Hepatic stellate cell (primary cell): ENCODE measurements at places on chromosomes 2 and 18.

- DNase-seq: no peak
Observed at GRCh38 chr2:114534116-114535084, 92.0 kb downstream of the DPP10 start.

- DNase-seq: no peak
Observed at GRCh38 chr2:36338124-36338826, 17.3 kb upstream of the CRIM1 start.

GRCh38 chr2:6942848-6943247, 25.6 kb downstream of the RNF144A start:
- DNase-seq: no peak

- DNase-seq: no peak
Observed at GRCh38 chr18:50133526-50133925, 61.4 kb downstream of the MYO5B start.

DNA sequence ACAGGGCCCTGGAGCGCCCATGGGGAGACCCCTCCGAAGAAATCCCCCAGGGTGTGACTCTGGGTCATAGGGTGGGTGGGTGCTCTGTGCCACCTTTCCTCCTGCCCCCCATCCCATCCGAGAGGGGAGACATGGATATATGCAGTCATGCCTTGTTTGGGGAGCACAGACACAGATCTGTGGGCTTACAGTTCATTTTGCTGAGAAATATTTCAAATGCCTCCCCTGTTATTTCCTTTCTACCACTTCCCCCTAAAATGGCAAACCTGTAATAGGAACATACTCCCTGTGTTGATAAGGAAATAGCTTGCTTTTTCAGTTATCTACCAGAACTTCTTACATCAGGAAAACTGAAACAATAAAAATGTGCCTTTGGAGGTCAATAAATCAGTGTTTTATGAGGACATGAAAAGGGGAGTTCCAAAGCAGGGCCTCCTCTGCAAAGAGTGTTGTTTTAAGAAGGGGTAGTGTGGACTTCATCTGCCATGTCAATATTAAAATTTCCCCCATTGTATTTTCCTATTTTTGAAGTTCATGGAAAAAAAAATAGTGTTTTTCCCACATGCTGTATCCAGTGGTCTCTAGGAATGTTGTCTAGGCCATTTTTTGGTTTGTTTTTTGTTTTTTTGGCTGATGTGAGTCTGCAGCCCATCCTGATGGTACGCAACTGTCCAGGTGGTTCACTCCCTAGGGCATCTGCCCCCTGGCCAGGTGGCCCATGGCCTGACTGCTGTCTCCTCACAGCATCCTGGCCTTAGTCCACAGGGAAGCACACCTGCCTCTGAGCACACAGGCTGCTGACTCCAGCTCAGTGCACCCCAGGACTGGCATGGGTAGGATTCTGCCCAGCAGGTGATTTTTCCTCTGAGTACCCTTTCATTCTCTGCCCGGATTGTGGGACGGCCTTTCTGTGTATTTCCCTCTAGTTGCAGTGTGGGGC, 3.7 kb downstream of the TNFRSF11A start:
- no peak for DNase-seq

DNA sequence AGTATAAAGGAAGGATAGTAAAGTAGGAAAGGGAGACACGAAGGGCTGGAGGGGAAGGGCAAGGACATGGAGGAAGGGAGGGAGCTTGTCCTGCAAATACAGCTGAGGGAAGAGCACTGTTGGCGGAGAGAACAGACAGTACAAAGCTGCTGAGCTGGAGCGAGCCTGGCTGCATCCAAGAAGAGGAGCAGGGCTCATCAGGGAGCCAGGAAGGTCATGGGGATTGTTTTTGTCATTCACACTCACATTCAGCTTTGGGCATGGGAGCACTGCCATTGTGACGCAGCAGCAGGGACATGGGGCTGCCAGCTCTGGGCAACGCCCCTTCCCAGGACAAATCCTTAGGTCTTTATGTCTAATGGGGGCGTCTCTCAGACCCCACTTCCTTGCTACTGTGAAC, 125.1 kb downstream of the COPS8 start:
- DNase-seq: no peak

GRCh38 chr2:127853671-127854070, 4.3 kb downstream of the POLR2D start:
- no peak for DNase-seq

GRCh38 chr2:120352696-120353590, 7.0 kb downstream of the INHBB start:
- DNase-seq: no peak

DNA sequence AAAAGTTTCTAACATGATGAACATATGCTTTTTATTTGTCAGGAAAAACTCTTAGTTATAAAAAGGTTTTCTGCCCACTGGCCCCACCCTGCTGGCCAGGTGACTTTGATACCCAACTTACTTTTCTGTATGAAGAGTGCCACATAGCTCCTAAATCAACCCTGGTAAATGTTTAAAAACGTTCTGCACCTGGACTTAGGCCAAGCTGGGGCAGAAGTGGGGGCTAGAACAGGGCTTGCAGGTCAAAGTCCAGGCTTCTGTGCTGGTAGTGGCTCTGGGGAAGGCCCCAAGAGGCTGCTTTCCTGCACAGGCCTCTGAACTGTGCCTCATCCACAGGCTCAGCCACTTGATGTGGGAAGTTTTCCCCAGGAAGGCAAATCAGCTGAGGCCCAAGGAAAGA, 171.7 kb downstream of the ANKRD30B start:
- DNase-seq: no peak

DNA sequence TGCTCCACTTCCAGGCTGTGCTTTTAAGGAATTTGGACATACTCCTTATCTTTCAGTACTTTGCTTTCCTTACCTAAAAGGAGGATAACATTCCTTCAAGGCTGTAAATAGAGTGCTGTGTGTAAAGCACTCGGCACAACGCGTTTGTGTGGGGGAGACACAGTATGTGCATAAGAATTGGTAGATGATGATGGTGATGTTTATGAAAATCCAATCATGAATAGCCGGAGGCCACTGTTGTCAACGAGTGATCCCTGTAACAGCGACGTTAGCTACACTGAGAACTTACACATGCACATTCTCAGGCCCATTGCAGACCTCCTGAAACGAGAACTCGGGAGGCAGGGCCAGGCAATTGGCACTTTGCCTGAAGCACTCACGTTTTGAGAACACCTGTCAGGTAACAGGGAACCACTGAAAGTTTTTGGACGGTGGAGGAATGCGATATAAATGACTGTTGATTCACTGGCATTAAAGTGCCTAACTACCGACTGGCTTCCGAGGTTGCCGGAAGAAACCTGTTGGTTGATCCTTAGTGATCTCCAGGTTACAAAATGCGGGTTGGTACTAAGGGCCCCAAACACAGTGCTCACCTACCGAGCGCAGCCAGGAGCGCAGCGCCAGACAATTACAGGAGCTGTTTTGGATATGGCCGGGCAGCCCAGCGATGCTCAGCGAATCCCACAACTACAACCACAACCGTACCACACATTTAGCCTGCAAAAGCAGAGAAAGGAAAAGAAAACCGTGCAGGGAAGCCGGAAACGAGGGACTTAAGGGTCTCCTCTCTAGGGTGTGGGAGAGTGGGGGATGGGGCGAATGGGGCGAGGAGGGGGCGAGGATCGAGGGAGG, 1.0 kb upstream of the MAP4K4 start:
- DNase-seq: no peak

GRCh38 chr2:70902579-70902978, 33.1 kb upstream of the ATP6V1B1 start:
- no peak for DNase-seq

- no peak for DNase-seq
Observed at GRCh38 chr18:78160961-78161656, 818.5 kb upstream of the SALL3 start.

GRCh38 chr18:58335223-58335622, 291.2 kb downstream of the NEDD4L start:
- no peak for DNase-seq

DNA sequence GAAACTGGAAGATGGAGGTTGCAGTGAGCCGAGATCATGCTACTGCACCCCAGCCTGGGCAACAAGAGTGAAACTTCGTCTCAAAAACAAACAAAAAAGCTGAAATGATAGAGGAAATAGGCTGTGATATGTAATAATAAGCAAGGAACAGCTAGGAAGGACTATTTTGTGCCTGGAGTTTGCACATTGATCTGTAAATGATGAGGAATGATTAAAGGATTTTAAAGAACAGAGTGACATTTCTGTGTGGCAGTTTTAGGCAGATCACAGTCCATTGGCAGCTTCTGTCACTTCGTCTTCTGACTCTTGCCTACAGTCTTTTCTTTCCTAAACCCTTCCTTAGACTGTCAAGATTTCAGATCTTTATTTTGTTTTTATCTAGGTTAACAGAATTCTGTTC, 19.4 kb downstream of the EPB41L5 start:
- no peak for DNase-seq

GRCh38 chr2:17683981-17684380, 69.6 kb downstream of the SMC6 start:
- no peak for DNase-seq

- DNase-seq: no peak
Observed at GRCh38 chr18:3584266-3584861, 134.4 kb downstream of the TGIF1 start.

- DNase-seq: no peak
Observed at GRCh38 chr18:28767201-28767600, 590.3 kb upstream of the CDH2 start.

GRCh38 chr2:119218478-119219064, 5.1 kb upstream of the STEAP3 start:
- DNase-seq: peak; percentile 73

DNA sequence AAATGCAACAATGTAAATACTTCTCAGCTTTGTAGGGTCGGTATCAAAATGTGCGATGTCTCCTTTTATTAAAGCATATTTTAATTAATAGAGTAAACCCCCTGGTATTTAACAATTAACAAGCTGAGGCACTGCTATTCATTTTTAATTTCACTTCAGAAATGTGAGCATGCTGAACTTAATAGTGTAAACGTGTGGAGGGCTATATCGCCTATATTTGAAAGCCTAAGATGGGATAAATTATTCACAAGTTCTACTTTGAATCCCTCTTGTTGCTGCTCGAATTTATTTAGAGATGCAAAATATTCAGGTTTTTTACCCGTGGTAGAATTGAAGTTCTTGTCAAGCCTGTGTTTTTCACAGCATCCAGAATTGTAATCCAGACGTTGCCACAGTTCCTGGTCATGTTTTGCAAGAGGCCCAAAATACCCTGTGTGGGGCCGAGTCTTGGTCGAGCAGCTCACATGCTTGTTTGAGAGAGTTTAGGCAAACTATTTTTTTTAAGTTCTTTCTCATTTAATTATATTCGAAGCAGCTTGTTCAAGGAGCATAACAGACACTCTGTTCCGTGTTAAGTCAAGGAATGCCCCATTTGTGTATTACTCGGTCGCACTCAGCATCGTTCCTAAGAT, 2.5 kb downstream of the SALL3 start:
- DNase-seq: no peak

- no peak for DNase-seq
Observed at GRCh38 chr2:53452957-53453748, 314.5 kb upstream of the CHAC2 start.

DNA sequence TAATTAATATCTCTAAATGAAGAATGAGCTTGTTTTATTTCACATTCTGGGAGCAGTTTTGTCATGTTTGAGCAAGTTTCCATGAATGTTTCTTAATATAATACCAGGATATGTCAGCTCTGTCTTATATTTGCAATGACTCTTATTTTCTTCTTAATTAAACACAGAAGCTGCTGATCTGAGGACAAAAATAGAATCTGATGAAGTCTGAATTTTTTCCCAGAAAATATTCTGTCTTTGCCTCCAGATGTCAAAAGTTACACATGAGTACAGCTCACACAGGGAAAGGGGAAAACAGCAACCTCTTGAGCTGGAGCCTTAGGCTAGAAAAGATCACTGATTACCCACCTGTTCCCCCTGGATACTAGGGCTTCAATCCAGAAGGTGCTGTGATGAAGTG, 606.6 kb upstream of the SYT4 start:
- DNase-seq: no peak

- no peak for DNase-seq
Observed at GRCh38 chr18:13496691-13497281, 229.6 kb downstream of the FAM210A start.
